Activated CD4-positive, alpha-beta T cell treated with anti-CD3 and anti-CD28 coated beads, Interleukin-10, Interleukin-2, amounts not matched to agents 100 ng/mL and 50 ng/mL, durations not matched to agents 16 hours and 8 hours (primary cell): ENCODE measurements at places on chromosomes 1 and 21.

GRCh38 chr1:226711976-226712741 lies 26.9 kb downstream of the ITPKB start:
- peak; percentile 75 for DNase-seq

- DNase-seq = no peak
Observed at GRCh38 chr1:111594306-111594693, 25.3 kb upstream of the RAP1A start.

GRCh38 chr1:201737352-201738060 lies 91.5 kb upstream of the IPO9 start:
- DNase-seq = no peak

DNA sequence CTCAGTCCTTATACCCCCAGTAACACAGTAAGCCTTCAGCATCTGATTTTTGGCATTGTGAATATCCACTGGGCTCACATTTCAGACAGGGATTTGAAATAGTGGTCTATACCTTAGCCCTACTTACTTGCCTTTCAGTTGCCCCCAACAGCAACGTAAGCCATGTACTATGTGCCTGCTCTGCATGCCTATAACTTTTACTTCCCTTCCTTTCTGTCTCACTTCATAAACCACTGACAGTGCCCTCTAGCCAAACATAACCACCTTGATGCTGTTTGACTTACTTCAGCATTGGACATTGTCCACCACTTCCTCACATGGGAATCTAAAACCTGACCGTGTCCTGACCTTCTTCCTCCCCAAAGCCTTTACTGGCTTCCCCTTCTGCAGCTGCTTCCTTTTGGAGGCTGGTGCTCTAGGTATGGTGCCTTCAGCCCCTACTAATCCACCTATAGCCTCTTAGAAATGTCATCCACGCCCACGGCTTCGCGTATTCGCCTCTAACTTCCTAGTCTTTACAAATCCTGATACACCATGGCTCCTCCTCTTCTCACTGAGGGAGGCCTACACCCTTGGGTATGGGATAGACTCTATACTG lies 3.6 kb upstream of the ZNF672 start:
- no peak for DNase-seq

- no peak for DNase-seq
Observed at GRCh38 chr1:243547891-243548290, 292.1 kb downstream of the SDCCAG8 start.

DNA sequence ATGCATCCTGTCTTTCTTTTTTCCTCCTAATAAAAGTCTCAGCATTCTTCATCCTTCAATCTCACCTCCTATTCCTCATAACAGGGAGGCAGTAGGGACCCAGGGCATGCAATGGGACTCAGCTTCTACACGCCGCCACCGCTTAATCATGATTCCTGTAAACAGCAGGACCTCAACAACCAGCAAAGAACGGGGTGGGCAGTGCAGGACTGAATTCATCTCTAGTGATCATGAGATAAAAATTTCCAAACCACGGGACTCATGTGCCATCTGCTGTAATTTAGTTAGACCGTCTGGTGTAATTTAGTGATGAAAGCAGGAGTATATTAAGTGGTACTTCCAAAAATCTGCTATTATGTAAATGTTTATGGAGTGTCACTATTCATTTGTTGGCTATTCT lies 5.4 kb downstream of the PRAMEF12 start:
- no peak for DNase-seq

- DNase-seq = peak; percentile 11
Observed at GRCh38 chr21:21921410-21922232, 923.4 kb downstream of the NCAM2 start.
